NK-92 treated with Interleukin-12 subunit alpha and Interleukin-12 subunit beta, amount 100 ng/mL, for 24 hours (cell line): ENCODE measurements at places on chromosomes 11 and 22.

GRCh38 chr11:21631991-21632390 lies 560.9 kb upstream of the ANO5 start:
- no peak for DNase-seq

- no peak for DNase-seq
Observed at GRCh38 chr11:37087650-37088572, 489.9 kb upstream of the RAG2 start.

DNA sequence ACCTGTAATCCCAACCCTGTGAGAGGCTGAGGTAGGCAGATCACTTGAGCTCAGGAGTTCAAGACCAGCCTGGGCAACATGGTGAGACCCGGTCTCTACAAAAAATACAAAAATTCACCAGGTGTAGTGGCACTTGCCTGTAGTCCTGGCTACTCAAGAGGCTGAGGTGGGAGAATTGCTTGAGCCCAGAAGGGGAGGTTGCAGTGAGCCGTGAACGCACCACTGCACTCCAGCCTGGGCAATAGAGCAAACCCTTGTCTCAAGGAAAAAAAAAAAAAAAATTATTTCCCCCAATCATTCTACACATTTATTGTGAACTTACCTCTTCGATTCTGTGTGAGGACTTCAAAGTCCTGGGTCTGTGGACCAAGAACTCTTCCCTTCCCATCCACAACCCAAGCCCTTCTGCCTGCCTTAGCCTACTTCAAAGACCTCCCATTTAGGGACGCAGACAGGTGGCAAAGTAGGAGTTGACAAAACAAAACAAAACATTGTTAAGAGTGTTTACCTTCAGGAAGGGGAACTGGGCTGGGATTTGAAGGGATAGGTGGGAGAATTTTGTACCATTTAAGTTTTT lies 3.8 kb upstream of the WEE1 start:
- DNase-seq = no peak

- DNase-seq = no peak
Observed at GRCh38 chr22:38724926-38725571, 19.3 kb downstream of the GTPBP1 start.

GRCh38 chr11:86802601-86803051 lies 2.3 kb downstream of the PRSS23 start:
- DNase-seq = no peak

- peak; percentile 31 for DNase-seq
Observed at GRCh38 chr11:18243783-18244362, 4.6 kb downstream of the SAA2 start.

- no peak for DNase-seq
Observed at GRCh38 chr11:59520741-59521140, 9.4 kb downstream of the OR4D9 start.

DNA sequence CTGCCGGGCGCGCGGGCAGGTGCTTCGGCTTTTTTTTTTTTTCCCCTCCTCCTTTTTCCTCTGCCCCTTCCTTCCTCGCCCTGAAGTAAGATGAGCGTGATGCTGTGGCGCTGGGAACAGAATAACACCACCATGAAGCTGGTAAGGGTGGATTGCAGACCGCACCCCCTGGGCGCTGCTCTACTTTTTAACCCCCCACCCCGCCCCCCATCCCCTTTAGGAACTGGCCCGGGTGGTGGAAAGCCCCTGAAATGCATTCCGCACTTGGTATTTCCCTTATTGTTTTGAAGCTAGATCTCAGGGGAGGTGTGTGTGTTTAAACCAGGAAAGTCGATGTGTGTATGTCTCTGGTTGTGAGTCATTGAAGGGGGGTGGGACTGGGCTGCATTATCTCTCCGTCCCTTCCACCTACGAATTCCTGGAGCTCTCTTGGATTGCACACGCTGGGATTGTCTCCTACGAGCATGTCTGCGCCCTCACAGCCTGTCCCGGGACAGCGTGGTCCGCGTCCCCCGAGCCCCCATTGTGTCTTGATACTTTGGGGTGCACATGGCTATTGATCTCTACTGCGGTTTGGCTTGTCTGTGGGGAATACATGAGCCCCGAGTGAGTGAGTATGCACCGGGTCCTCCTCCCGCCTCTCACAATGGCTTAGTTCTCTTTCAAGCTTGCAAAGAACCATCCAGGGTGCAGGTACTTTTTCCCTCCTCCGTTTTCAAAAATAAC lies 64.9 kb downstream of the NAV2 start:
- no peak for DNase-seq

DNA sequence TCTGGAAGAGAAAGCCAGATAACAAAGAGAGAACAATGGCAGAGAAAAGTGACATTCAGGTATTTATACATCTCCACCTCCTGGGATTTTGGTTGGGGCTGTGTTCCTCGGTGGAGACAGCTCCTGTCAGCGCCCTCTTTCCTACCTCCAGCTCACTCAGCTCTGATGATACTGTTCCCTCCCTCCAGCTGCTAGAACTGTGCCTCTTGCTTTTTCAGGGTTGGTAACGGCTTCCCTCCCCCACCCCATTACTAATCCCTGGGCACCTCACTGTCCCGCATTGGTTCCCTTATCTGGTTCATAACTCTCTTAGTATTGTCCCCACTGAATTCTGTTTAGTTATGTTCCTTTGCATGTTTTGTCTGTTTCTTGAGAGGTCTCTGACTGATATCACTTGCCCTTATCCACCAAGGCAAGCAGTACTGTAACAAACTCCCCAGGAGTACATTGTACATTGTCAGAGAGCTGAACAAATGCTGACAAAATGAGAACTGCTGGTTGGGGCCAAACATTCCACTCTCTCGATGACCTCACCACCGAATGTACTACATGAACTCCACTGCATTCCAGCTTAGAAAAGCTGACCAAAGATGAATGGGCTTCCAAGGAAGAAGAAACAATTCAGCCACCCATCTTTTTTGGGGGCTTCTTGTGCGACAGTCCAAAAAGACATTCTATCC lies 5.7 kb upstream of the FBXO3 start:
- DNase-seq = no peak

- no peak for DNase-seq
Observed at GRCh38 chr11:67408437-67409200, 4.7 kb downstream of the TBC1D10C start.

- DNase-seq = no peak
Observed at GRCh38 chr22:19085233-19085718, 36.9 kb downstream of the DGCR2 start.

GRCh38 chr11:102449651-102450570 lies 2.7 kb downstream of the TMEM123 start:
- DNase-seq = no peak

GRCh38 chr11:95363708-95364107 lies 132.7 kb upstream of the SESN3 start:
- no peak for DNase-seq

DNA sequence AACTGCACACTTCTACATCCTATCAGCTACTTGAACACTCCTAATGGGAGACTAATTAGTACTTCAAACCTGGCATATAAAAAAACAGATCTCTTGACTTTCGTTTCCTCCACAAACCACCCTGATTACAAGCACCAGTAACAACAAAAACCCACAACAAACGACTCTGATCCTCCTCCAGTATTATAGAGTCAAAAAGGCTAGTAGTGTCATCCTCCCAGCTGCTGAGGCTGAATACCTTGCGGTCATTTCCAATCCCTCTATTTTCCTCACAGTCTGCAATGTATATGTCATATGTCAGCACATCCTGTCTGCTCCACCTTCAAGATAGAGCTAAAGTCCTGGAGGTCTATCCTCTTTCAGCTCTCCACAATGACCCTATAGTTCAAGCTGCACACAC lies 688.9 kb upstream of the RAG2 start:
- no peak for DNase-seq

- DNase-seq = no peak
Observed at GRCh38 chr22:28750471-28750881, 8.6 kb downstream of the HSCB start.

- no peak for DNase-seq
Observed at GRCh38 chr11:121582296-121582695, 129.5 kb upstream of the SORL1-AS1 start.

- DNase-seq = no peak
Observed at GRCh38 chr22:45302751-45303150, 7.0 kb upstream of the FAM118A start.

DNA sequence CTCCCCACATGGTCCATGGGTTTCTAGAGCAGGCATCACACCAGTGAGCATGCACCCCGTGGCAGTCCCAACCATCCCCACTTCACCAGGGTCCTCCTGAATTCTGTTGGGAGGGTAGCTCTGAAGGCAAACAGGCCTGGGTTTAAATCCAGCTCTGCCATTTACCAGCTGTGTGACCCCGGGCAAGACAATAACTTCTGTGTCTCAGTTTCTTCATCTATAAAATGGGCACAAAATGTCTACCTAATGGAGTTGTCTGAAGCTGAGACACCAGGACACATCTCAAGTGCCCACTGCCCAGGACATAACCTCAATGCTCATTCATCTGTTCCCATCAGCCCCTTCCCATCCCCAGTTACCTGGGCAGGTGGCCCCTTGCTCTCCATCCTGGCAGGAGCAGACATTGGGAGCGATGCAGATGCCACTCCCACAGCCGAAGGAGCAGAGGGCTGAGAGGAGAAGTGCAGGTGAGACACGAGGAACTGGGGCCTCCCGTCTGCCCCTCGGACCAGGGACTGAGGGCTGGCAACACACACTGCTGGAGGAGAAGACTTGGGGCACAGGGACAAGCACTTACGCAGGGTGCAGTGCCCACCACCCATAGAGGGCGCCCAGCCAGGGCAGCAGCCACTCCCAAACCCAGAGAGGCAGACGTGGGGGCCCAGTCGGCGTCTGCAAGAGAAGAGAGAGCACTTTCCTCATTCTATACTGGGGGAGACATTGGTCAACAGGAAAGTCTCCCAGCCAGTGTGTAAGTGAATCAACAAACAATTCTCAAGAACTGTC lies 4.0 kb downstream of the VWCE start:
- no peak for DNase-seq

- DNase-seq = no peak
Observed at GRCh38 chr22:49787861-49788260, 39.8 kb downstream of the BRD1 start.

- no peak for DNase-seq
Observed at GRCh38 chr11:4433856-4434255, 15.2 kb upstream of the OR52K2 start.

- DNase-seq = no peak
Observed at GRCh38 chr22:27775758-27776649, 25.6 kb downstream of the MN1 start.

DNA sequence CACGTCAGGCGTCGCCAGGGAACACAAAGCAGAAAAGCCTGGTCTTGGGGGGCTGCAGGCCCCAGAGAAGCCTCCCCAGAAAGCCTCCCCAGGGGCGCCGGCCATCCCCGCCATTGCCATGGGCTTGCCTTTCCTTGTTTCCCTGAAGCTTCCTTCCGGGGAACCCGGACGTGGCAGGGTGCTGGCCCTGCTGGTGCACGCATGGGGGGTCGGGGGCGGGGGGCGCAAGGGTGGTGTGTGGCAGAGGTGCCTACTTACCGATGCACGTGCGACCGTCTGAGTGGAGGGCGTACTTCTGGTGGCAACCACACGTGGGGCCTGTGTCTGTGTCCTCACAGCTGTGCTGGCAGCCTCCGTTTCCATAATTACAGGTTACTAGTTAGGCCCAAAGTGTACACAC lies 71.0 kb upstream of the TTLL12 start:
- DNase-seq = no peak

DNA sequence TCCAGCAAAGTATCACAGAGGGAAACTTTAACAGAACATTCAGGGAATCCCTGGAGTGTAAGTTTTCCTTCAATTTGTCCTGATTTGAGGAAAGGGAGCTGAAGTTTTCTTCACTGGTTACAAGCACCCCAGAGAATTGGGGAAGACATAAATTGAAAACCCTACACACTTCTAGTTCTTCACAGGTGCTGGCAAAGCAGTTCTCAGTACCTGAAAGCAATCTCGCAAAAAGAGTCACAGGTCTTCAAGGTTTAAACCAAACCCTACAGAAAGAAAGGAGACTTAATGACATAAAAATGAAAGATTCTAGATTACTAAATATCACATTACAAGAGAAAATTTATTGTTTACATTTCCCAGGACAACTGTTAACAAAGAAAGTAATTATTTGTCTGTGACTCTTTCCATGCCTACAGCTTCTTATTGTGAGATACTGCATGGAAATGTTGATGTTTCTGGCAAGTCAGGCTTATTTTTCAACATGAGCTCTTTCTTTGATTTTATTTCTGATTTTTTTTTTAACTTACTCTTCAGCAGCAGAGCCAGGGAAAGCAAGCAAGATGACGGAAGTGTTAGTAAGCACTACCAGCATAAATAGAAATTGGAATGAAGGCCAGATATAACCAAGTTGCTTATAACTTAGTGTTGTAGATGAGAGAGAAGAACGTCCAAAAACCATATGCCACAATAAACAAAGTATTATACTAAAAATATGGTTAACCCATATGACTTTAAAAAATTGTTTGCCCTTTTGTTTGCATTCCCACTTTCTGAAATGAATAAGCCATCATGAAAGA lies 44.1 kb downstream of the FANCF start:
- no peak for DNase-seq

DNA sequence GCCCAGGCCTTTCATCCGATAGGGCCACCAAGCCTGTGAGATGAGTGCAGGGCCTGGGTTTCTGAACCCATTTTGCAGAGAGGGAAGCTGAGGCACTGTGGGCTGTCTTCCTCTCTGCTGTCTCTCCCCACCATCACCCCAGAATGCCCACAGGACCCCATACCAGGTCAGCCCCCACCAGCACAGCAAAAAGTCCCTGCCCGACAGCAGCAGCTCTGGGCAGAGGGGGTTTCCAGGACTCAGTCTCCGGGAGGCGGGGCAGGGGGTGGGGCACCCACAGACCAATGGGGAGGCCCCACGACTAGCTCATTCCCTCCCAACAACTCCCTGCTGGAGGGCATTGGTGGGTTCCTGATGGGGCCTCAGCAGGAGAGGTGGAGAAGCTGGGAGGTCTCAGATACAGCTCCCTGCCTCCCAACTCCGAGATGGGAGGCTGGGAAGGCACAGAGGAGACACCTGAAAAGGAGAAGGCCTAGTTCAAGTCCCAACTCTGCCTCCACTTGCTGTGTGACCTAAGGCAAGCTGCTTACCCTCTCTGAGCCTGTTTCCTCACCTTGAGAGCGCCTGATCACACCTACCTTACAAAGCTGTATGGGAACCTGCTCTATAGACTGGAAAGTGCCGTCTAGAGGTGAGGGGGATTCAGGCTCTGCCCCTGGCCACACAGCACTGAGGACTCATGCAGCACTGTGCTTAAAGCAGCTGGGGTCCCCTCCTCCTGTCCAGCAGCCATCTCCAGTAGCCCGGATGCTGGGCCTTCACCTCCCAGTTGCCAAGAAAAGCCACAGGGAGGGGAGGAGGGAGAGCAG lies 3.5 kb downstream of the CBX7 start:
- DNase-seq = no peak

- DNase-seq = no peak
Observed at GRCh38 chr11:47784785-47785381, 17.7 kb upstream of the FNBP4 start.

- DNase-seq = no peak
Observed at GRCh38 chr22:18010266-18010665, 14.1 kb downstream of the MICAL3 start.
